ENCODE measurements at places on chromosomes 4 and X. TPM values are rescaled to one million over a fixed set of nuclear protein-coding genes. Genes with fewer than 3 reads are reported as not detected.

FGFR3 gene
- total RNA-seq, result 2.5 TPM

SAGE1 gene
- total RNA-seq, result not detected

SRPX gene
- 9.4 TPM for total RNA-seq

MAGEB17 gene
- total RNA-seq, result not detected

UGT2A1 gene
- not detected for total RNA-seq

IL13RA1 gene
- total RNA-seq, result 32.4 TPM

CXCL1 gene
- 35.0 TPM for total RNA-seq

SCLT1 gene
- total RNA-seq, result 16.2 TPM

ASMT gene
- total RNA-seq, result not detected

SSX7 gene
- not detected for total RNA-seq

GAGE12J gene
- total RNA-seq, result not detected

FABP2 gene
- total RNA-seq, result not detected

SSX3 gene
- total RNA-seq, result not detected

DNA sequence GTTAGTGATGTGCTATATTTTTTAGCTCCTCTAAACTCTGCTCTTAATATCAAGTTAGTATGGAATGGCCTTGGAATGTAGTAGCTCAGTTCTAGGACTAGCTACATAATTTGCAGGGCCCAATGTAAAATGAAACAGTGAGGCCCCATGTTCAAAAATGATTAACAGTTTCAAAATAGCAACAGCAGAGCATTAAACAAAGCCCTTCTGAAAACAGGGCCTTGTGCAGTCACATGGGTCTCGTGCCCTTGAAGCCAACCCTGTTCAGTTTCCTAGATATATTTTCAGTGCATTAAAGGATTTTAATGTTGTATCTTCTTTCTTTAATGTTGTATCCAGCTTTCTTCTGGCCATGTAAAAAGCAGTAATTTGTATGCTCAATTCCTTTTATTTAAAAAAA, 82.1 kb downstream of the TASL start:
- DNase-seq, result no peak

DNA sequence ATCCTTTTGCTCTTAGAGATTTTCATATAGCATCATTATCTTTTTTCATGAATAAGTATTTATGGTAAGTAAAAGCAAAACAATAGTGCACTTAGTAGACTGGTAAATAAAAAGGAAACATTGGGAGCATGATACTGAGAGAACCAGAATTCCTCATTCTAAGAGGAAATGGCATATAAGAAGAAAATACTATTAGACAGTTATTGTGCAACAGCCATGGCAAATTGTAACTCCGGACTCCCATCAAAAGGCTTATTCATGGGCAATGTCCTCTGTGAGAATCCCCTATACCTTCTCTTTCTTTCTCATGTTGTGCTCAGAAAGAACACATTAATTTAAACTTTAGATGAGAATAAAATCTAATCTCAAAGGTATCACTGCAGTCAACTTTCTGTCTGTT, 42.4 kb downstream of the SPATA18 start:
- DNase-seq, result no peak

DNA sequence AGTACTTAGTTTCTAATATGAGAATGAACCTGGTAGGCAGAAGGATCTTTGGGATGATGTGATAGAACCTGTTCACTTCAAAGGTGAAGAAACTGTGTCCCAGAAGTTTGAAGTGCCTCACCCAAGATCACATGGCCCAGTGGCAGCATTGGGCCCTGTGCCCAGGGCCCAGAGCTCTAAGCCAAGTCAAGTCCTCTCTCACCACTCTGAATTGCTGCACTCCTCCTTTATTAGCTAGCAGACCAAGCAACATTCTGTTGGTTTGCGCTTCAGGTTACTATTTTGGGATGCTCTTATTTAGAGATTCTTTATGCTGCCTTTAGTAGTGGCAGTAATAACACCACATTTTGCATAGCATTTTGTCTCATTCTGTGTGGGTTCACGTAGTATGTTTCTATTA, 82.7 kb downstream of the PARM1 start:
- DNase-seq, result peak; percentile 16

- DNase-seq, result no peak
Observed at GRCh38 chr4:1601852-1602654, 82.1 kb downstream of the FAM53A start.

- DNase-seq, result peak; percentile 27
Observed at GRCh38 chr4:75542824-75543223, 13.0 kb upstream of the ODAPH start.

DNA sequence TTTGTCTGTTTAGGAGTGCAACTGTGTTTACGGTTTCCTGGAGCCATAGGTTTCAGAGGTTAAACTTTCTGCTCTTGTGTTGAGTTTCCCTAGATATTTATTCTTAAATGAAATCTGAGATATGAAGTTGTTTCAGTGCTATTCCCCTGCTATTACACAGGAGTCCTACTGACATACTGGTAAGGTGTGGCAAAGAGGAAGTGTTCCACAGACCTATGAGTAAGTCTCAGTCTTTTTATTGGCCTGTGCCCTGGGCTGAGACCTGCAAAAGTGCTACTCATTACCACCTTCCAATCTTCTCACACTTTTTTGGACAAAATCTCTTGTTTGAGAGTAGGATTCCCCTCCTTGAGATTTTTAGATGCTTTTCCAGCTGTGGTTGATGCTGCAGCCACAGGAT, 35.6 kb upstream of the MAGEA8 start:
- DNase-seq, result no peak

DNA sequence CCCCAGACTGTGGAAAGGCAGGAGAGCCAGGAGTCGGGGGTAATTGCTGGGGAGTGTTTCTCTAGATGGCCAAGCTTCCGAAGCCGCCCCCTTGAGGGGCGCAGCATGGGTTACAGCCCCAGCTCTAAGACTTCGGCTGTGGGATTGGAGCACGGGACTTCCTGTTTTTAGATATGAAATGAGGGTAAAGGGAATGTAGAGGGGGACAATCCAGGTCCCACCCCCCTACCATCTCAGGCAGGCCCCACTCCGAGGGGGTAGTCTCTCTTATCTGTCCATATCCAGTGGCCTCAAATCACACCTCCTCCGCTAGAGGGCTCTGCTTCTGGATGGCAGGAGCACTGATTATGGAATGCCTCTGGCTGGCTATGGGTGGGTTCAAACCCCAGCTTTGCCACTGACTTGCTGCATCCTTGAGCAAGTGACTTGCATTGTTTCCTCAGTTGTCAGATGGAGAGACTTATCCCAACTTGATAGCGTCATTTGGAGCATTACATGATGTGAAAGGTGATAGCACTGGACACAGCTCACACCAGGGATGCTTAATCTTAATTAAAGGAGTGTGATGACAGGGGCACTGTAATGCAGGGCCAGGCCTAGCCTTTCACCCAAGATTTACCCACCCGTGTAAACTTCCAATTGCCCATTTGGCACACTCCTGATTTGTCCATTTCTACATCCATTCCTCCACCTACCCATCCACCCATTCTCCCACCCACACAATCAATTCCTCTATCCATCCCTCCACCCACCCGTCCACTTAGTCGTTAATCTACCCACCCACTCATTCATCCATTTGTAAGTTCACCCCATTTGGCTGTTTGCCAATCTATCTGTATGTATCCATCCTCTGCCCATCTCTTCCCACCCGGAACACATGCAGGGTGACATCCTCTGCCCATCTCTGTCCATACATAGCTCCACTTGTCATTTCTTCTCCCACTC, 848 bp upstream of the KCND1 start:
- peak; percentile 37 for DNase-seq

- peak; percentile 45 for DNase-seq
Observed at GRCh38 chrX:17990532-17990931, 129.4 kb upstream of the RAI2 start.

GRCh38 chrX:67721321-67721720, 177.5 kb downstream of the AR start:
- no peak for DNase-seq

- peak; percentile 9 for DNase-seq
Observed at GRCh38 chr4:2059046-2059725, at the start of gene NAT8L. Gene NAT8L (plus strand): TSS chr4:2059327. CDS start chr4:2059512, 185 bp downstream.

DNA sequence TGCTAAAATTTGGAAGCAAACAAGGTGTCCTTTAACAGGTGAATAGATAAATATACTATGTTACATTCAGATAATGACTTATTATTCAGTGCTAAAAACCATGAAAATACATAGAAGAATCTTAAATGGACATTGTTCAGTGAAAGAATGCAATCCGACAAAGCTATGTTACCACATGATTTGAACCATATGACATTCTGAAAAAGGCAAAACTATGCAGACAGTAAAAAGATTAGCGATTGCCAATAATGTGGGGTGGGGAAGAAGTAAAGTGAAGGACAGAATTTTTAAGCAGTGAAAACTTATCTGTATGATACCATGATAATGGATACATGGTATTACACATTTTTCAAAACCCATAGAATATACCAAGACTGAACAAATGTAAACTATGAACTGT, 926.9 kb downstream of the FAT4 start:
- no peak for DNase-seq

- DNase-seq, result no peak
Observed at GRCh38 chrX:136759968-136760367, 20.8 kb downstream of the ARHGEF6 start.

- DNase-seq, result no peak
Observed at GRCh38 chr4:184397516-184398163, 76.7 kb downstream of the IRF2 start.

DNA sequence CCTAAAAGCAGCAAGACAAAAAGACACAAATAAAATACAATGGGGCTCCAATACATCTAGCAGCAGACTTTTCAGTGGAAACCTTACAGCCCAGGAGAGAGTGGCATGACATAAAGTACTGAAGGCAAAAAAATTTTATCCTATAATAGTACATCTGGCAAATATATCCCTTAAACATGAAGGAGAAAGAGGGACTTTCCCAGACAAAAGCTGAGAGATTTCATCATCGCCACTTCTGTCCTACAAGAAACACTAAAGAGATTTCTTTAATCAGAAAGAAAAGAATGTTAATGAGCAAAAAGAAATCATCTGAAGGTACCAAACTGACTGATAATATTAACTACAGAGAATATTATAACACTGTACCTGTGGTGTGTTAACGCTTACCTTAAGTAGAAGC, 86.4 kb downstream of the ANKRD17 start:
- DNase-seq, result no peak

GRCh38 chrX:22409418-22409817, 136.7 kb downstream of the CBLL2 start:
- DNase-seq, result no peak

DNA sequence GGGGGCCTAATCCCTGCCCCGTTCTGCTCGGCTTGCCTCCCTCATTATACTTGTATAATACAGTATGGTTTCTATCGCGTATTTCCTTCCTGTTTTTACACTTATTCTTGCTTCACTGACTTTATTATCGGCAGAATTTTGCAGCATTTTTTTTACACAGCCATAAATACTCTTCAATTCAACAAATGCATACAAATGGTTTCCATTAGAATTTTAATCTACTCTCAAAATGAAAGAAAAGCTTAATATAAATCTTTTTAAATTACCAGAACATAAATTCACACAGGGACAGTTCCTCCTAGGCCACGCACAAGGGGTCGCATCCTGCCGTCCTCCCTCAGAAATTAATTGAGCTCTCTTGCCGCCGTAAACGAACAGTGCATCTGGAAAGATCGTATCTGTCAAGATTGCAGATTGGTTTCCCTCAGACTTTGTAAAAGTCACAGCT, 42.9 kb downstream of the DCTD start:
- no peak for DNase-seq

DNA sequence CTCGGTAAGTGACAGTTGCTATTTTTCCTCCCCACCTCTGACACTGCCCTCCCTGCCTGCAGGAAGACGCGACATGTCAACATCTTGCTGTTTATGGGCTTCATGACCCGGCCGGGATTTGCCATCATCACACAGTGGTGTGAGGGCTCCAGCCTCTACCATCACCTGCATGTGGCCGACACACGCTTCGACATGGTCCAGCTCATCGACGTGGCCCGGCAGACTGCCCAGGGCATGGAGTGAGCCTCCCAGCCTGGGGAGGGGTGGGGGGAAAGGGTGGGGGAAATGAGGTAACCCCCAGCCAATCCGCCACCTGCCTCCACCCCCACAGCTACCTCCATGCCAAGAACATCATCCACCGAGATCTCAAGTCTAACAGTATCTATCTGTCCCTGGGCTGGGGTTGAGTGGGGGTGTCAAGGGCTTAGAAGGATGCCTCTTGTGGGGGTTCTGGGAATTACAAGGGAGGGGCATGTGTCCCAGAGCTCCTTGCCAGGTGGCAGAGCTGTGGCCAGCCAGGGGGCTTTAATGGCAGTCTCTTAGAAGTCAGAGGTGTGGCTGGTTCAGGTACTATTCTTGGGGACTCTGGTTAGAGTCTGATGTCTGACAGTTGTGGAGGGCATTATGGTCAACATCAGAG, 7.8 kb downstream of the ARAF start:
- no peak for DNase-seq

DNA sequence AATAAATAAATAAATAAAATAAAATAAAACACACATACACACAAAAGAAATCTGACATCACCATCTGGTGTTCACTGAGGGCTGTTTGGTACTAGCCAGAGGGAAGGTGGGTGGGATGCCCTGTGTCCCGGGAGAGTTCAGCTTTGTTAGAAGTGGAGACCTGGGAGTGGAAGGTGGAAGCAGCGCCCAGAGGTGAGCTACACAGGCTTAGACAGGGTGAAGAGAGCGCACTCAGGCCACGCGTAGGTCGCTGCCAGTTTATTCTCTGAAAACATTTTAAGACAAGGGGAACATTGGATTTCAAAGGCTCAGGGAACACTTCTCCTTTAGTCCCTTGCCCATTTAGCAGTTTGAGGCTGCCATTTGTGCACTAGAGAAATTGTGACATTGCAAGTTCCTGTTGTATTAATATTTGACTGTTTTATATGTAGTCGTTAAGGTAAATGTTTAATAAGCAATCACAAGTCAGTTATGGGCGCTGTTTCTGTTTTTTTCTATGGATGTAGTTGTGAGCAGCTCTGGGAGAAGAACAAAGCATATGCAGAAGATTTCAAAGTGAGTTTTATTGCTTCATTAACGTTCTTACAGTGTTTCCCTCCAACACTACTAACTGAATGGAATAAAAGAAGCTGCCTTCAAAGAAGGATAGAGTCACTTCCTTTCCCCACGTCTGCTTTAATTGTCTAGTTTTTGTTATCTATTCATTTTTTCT, 405.5 kb upstream of the NR3C2 start:
- DNase-seq, result no peak

Data from MCF 10A (cell line).